ENCODE measurements at places on chromosomes 2 and 18. TPM values are rescaled to one million over a fixed set of nuclear protein-coding genes. Genes with fewer than 3 reads are reported as not detected.

The RGPD3 gene
- 0.03 TPM for total RNA-seq

DNA sequence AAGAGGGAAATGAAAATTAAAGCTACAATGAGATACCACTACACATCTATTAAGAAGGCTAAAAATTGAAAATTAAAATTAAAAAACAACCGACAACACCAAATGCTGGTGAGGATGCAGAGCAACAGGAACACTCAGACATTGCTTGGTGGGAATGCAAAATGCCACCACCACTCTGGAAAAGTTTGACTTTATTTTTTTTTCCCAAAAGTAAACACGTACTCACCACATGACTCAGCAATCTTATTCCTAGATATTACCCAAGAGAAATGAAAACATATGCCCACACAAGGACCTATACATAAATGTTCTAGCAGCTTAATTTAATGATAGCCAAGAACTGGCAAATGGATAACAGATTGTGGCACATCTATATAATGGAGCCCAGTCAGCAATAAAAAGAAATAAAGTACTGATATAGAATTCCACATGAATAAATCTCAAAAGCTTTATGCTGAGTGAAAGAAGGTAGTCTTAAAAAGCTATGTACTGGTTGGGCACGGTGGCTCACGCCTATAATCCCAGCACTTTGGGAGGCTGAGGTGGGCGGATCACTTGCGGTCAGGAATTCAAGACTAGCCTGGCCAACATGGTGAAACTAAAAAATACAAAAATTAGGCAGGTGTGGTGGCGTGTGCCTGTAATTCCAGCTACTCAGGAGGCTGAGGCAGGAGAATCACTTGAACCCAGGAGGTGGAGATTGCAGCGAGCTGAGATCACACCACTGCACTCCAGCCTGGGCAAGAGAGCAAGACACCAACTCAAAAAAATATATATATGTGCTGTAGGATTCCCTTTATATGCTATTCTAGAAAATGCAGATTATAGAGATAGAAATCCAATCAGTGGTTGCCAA lies 4.2 kb upstream of the PROC start:
- peak; percentile 73 for DNase-seq

DNA sequence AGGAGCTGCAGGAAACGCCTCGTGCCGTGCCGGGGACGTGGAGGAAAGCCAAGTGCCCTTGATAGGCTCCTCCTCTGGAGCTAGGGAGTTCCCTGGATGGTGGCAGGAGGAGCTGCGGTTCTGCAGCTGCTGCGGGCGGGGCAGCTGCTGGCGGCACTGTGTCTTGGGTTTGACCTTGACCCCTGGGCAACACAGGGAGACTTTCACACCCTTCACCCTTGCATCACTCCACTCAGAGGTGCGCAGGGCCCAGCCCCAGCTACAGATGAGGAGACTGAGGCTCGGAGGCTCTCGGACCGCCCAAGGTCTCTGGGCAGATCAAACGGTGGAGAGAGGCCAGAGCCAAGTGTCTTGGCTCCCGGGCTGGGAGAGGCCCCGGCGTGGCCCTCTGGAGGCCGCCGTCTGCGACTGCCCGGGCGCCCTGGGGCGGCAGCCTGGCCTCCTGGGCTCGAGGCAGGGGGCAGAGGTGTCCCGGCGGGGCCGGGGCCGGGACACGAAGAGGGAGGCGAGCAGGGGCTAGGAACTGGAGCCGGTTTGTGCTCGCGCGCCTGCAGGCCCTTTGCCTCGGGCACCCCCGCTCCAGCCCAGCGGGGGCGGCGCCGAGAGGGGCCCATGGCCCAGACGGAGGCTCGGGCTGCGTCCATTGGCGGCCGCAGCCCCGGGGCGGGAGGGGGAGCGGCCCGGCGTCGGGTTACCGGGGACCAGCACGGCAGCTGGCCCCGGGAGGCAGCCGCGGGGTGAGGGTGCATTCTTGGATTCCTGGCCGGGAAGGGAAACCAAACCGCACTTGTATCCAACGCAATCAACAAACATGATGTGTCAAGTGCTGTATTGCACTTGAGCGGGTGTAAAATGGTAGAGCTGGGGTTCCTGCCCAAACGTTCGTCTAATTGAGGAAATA lies 129.6 kb upstream of the SLC1A4 start:
- no peak for DNase-seq

DNA sequence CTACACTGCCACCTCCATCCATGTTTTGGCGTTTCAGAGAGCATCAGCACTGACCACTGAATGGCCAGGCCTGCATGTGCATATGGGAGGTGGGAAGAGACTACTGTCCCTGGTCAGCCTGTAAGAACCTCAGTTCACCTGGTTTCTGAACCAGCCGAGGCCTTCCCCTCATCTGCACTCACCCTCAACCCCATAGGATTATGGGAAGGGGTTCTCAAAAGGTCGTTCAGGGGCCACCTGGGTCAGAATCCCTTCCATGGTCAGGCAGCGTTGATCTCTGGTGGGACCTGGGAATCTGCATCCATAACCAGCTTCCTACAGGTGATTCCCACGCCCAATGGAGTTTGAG lies 36.7 kb downstream of the TET3 start:
- no peak for DNase-seq

GRCh38 chr2:180289627-180290026 lies 282.5 kb upstream of the CWC22 start:
- no peak for DNase-seq

- no peak for DNase-seq
These were observed 49.8 kb downstream of the USP34 start for GRCh38 chr2:61420991-61421544.

GRCh38 chr2:234674781-234675201 lies 177.9 kb upstream of the ARL4C start:
- peak; percentile 41 for DNase-seq

DNA sequence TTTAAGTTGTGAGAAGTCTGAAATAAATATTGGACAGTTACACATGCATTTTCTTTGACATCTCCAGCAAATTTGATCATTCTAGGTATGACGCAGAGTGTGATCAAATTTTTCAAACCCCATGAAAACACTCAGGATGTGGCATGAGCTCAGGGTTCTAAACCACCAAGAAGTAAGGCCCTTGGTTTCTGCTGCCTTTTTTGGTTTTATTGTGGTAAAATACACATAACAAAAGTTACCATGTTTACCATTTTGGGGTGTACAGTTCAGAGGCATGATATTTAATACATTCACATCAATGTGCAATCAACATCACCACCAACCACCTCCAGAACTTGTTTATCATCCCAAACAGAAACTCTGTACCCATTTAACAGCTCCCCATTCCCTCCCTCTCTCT lies 64.3 kb upstream of the TTN start:
- DNase-seq: no peak

DNA sequence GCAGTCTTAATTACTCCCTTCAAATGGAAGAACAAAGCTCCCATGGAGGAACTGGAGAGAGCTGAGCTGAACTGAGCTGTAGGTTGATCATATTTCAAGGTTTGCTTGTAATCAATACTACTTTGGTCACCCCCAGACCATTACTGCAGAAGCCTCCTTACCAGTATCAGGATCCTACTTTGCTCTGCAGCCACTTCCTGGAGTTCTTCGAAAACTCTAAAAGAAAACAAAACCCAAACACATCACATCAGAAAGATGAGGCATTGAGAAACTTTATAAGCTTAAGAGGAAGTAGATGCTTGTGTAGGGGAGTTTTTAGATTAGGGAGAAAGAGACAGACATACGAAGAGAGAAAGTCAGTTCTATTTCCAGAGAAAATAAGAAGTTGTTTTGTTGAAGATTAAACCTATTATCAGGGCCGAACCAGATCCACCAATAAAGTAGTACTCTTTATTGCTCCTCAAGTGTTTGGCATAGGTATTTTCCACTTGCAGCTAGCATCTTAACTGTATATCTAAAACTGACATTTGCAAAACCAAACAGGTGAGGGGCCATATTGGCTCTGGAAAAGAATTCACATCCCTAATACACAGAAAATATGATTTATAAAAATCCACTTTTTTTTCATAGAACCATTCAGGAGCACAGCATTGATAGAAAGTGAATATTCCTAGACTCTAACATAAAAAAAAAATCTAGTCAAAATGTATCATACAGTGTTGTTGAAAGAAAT lies 166.9 kb upstream of the KLF7 start:
- no peak for DNase-seq

The TTR gene
- not detected for total RNA-seq

DNA sequence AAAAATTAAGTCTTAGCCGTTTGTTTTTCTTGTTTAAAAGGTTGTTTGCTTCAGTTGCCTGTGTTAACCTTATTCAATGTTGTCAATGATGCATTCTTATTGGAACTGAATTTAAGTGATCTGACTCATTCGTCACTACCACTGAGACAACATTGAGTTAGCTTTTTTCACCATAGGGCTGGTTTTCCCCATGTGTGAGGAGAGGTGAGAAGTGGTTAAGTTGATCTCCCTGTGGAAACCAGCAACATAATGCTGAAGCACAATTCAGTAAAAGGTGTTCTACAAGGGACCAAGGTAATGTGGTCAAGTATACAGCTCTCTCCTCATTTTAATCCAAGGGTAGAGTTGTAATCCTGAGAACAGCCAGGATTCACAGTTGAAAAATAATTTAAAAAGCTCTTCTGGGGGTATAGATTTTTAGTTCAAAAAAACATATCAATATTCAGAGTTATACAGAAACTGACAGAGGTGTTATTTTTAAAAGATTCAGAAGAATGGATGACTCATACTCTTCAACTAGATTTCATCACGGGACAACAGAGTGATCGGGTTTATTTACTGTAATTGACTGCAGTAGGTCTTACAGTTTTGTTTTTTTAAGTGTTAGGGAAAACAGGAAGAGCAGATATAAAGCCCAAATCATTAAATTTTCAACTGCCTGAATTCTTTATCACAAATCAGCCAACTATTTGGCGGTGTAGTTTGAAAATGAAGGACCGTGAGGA lies 12.6 kb downstream of the NOP58 start:
- DNase-seq: peak; percentile 57

DNA sequence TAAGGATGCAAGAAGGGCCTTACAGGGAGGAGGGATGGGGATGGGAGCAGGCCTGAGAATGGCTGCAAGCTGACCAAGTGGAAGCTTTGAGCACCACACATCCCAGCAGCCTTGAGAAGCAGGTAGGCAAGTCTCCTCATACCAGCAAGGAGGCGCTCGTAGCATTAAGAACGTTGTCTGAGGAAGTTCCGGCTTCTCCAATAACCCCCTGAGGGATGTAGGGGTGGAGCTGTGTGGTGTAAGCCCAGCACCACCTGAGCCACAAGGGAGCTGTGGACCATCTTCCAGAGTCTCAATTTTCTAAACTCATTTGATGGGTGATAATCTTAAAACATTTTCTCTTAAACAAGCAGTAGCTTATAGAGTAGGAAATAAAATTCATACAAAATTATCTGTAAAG lies 50.6 kb downstream of the ST3GAL5 start:
- DNase-seq: peak; percentile 40

DNA sequence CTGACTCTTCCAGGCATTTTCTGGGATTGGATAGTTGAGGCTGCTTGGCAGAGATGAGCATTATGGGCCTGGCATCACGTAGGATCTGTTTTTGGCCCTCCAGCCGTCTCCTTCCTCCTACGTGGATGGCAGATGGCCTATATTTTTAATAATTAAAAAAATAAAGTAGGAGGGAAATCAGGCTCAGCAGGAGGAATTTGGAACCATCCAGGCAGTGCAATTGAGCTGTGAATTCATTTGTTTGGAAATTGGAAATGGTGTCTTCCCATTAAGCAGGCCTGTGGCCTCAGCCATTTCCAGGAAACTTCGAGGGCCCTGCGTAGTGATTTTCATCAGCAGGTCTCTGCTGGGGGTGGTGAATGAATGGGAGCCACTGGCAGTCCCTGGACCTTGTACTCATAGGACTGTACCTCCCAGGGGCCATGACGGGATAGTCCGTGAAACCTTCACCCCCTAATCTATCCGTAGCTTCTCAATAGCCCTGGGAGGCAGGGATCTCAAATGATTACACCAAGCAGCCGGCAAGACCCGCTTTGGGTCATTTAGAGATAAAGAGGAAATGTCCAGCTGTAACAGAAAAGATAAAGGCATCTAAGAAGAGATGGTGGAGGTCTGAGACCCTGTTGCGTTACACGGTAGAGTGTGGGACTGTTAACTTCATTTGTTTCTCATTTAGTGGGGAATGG lies 73.1 kb upstream of the TNP1 start:
- no peak for DNase-seq
